HCEC 1CT (cell line): ENCODE measurements at places on chromosomes 7 and 10.

DNA sequence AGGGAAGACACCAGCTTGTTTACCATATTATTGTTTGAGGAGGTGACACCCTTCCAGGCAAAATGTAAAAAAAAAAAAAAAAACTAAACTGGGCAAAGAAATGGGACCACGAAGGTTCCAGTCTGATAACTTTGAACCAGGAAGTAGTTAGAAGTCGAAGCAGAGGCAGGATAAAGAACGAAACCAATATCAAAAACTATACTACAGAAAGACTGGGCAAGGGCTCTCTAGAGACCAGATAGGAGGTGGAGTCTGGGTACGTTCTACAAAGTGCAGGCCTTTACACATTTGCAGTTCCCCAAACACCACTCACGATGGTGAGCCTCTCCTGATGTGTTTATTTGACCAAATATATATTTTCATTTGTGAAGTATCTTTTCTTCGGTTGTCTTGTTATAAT lies 125.7 kb upstream of the CDK1 start:
- no peak for DNase-seq

DNA sequence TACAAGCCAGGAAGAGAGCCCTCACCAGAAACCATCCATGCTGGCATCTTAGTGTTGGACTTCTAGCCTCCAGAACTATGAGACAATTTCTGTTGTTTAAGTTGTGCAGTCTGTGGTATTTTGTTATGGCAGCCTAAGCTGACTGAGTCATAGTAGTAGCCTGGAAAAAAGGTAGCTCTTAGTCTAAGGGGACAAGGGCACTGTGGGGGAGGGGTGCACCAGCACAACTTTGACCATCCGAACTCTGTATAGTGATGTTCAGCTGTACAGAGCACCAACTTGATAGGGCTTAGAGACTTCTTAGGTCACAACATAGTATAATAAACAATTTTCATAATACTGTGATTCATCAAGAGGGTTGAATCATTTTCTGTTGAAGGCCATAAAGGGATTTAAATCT lies 14.3 kb downstream of the EIF4EBP2 start:
- DNase-seq: peak; percentile 93

DNA sequence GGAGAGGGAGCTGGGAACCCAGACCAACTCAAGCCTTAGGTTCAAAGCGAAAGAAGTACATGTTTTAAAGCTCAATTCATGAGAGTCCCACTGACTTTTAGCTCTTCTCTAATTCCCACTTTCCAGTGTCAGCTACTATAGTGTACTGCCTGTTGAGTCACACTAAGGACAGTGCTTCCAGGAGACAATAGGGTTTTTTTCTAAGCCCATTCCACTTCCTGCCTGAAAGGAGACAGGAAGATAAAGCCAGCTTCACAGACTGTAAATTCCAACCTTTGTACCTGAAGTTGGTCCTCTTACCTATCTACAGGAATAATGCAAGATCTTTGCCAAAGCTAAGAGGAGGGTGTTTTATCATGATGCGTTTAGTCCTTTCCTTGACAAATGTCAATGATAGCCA lies 4.4 kb downstream of the MSRB2 start:
- DNase-seq: no peak

GRCh38 chr10:93876381-93876780 lies 17.4 kb upstream of the SLC35G1 start:
- peak; percentile 15 for DNase-seq

DNA sequence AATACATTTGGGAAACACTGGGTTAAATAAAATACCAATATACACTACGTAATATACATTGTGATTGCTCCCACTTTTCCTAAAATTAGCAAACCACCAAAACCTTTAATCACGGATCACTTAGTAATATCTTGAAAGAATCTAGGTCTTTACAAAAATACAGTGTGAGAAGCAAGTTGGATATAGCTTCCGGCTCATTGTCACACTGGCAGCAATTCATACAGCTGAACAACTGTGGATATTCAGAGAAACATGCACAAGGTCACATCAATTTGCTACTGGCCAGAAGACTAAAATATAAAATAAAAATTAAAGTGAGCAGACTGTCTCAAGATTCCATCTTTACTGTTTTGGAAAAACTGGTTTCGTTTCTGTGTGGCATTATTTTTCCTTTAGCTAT lies 69.1 kb downstream of the ZNF438 start:
- no peak for DNase-seq

GRCh38 chr10:131915990-131916766 lies 15.4 kb downstream of the PPP2R2D start:
- DNase-seq: no peak

- DNase-seq: no peak
These were observed 6.9 kb upstream of the PFKFB3 start for GRCh38 chr10:6195846-6196245.

DNA sequence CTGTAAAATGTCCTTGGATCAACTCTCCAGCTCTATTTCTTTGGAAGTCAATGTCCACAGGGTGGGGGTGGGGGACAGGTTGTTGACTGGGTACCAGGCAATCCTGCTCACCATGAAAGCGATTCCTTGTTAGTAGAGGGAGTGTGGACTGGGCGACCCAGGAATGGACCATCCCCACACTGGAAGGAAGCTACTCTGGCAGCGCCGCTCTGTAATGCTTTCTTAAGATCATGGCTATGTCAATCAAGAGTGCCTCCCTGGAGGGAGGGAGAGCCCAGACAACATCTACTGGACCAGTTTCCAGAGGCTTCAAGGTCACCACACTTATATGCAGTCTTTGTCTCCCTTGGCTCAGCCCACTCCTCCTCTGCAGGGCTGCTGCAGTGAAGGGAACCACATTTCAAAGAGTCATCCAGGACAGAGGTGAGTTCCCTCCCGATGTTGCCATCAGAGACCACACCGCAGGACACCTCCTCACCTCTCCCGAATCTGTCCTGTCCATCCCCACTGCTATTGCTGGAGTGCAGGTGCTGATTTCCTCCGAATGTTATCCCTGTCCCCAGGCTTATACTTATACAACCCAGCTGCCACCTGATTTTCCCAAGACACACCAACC lies 6.9 kb downstream of the GIMAP5 start:
- DNase-seq: no peak

GRCh38 chr7:108146070-108146842 lies 16.1 kb upstream of the LAMB4 start:
- peak; percentile 70 for DNase-seq

GRCh38 chr7:140624392-140625191 lies 16.0 kb downstream of the DENND2A start:
- no peak for DNase-seq

DNA sequence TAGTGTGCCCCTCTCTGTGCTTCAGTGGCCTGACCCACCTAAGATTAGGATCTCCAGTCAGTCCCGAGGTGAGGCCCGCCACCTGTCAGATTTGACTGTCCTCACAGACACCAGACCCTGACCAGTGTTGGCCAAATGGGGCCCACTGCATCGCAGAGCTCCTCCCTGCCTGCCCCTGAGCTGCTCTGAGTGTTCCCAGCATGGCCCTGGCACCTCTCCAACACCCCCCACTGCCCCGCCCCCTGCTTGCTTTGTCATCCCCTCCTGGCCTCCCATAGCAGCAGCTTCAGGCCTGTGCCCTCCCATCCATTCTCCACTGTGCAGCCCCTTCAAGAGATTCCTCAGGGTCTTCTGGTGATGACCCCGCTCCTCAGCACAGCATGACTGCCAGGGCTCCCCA lies 67.6 kb downstream of the C10orf120 start:
- DNase-seq: no peak

GRCh38 chr7:111011520-111011919 lies 79.4 kb upstream of the LRRN3 start:
- no peak for DNase-seq

DNA sequence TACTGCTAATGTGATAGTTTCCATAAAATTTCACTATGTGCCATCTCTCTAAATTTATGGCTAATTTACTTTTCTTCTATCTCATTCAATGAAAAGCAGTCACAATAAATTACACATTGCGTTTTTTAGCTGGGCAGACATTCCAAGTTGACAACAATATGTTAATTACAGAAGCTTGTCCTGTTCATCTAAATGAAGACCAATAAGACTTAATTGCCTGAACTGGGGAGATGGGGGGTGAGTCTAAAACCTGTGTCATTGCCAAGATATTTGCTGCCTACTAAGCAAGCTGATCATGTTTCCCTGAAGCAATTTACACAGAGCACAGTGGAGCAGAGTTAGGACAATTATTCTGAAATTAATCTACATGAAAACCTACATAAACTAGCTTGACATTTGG lies 89.3 kb upstream of the ADRB1 start:
- DNase-seq: no peak

GRCh38 chr10:13945390-13946208 lies 358.8 kb downstream of the PRPF18 start:
- DNase-seq: peak; percentile 81

- no peak for DNase-seq
These were observed 180.7 kb upstream of the ANK3 start for GRCh38 chr10:60570272-60570865.

GRCh38 chr10:55091691-55092328 lies 290.8 kb upstream of the PCDH15 start:
- peak; percentile 2 for DNase-seq

DNA sequence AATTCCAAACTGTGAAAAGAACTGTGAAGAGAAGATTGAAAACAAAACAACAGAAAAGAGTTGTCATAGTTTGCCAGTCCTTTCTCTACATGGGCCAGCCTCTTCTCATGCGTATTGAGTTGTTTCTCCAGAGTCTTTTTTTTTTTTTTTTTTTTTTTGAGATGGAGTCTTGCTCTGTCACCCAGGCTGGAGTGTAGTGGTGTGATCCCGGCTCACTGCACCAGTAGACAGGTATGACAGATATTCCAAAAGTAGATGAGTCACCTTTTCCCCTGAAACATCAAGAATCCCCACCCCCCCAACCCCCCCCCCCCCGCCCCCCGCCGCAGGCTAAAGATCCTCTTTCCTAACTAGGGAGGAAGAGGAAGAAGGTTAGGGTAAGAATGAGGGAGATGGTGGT lies 15.6 kb upstream of the KMT2C start:
- DNase-seq: no peak

- DNase-seq: no peak
These were observed 853.5 kb downstream of the GATA3 start for GRCh38 chr10:8908013-8908412.

GRCh38 chr10:45034301-45034700 lies 33.6 kb downstream of the ZNF22 start:
- peak; percentile 40 for DNase-seq

GRCh38 chr7:138889582-138890498 lies 91.3 kb downstream of the KIAA1549 start:
- DNase-seq: no peak

GRCh38 chr10:96208271-96208670 lies 63.1 kb downstream of the BLNK start:
- no peak for DNase-seq

- DNase-seq: no peak
These were observed 730.0 kb upstream of the VSTM2A start for GRCh38 chr7:53812135-53812534.

DNA sequence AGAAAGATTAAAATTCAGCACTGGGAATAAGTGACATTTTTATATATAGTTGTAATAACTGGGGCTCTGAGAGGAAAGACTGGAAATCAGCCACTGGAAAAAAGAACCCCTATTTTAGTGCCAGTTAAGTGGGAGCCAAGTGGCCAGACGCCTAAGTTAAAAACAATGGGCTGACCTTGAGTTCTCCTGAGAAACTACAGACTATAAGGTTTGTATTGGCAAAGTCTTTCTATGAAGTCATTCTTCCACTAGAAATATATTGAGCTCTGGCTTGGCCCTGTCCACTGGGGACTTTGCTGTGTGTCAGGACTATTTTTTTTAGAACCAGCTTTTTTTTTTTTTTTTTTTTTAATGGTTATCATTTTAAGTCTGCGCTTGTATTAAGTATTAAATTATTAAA lies 210.6 kb upstream of the FZD8 start:
- no peak for DNase-seq

GRCh38 chr10:73911553-73912004 lies 647 bp downstream of the PLAU start:
- DNase-seq: no peak

DNA sequence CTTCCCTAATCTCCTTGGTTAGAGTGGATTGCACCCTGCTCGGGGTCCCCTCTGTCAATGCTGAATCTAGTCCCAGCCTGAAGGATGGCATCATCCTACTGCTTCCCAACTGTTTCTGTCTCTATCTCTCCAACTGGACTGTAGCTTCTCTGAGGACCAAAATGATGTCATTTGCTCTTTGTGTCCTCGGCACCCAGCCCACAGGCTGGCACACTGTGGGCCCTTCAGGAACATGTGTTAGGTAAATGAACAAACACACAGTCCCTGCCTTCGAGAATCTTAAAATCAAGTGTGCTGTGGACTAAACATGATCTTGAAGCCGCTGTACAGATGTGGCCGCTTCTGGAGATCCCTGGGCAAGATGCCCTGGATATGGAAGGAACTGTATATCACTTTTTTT lies 5.0 kb upstream of the CDH23 start:
- DNase-seq: no peak

DNA sequence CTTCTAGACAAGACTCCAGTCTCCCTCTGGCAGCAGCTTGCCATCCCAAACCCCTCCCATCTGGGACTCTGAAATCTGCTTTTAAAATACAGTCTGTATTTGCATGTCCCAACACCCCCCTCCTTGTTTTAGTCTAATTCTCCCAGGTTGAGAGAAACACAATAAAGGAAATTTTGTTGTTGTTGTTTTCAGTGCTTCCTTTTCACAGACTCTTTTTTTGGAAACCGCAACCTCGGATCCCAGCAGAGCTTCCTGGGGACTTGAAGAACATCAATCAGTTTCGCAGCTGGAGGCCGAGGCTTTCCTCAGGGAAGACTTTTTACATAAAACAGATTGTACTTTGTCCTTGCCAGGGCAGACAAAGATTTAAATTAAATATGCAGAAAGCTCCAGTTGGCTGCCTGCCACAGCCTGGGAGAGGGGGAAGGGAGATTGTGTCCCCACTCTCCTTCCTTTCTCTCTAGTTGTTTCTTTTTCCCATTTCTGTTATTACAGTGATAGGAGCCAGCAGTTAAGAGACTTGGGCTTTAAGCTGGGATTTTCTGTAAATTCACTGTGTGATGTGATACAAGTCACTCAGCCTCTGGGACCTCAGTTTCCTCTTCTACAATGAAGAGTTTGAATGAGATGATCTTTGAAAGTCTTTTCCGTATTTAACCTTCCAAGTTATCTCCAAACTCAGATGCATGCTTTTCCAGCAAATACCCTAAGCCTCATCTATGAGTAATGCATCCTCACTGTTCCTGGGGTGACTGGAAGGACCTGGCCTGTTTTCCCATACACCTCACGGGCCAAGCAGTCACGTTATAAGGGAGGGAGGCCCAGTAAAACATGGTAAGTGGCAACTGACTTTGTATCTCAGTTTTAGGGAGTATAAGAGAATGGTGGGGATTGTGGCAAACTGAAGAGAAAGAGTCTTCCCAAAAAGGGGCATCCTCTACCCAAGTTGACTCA lies 192.3 kb downstream of the REEP3 start:
- peak; percentile 73 for DNase-seq

GRCh38 chr10:53331460-53331859 lies 558.9 kb upstream of the MBL2 start:
- no peak for DNase-seq
